Chondrocyte (in vitro differentiated cells): ENCODE measurements at places on chromosomes 5 and 9. TPM values are rescaled to one million over a fixed set of nuclear protein-coding genes. Genes with fewer than 3 reads are reported as not detected.

The ZDHHC12 gene
- 23.6 to 24.7 TPM (median 24.3 TPM) in 3 replicates for total RNA-seq

The ACTBL2 gene
- 0.10 TPM in 1 of 3 replicates, not detected in the others for total RNA-seq

- no peak for DNase-seq
Observed at GRCh38 chr9:20732118-20732517, 48.1 kb downstream of the FOCAD start.

- no peak for DNase-seq
Observed at GRCh38 chr5:141359790-141360426, at the start of gene PCDHGB2. Gene PCDHGB2 (plus strand): TSS chr5:141359994. CDS start chr5:141360136, 142 bp downstream.

DNA sequence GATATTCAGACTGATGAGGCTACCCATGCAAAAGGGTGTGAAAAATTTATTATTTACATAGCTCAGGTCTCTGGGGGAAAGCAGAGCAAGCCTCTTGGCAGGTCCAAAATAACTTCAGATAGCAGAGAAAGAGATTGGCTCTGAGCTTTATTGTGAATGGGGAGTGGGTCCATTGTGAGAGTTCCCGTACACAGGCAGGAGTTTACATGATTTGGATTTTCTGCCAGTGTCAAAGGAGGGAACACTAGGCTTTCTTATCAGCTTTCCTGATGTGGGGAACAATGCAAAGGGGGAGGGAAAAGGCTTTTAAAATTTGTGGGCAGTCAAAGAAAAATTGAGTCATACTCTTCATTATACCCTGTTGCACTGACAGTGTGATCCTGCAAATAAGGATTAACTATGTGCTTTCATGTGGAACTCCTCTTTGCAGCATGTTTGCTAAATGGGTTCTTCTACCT lies 615.0 kb upstream of the RIOK2 start:
- no peak for DNase-seq

GRCh38 chr5:13501176-13501575 lies 443.3 kb downstream of the DNAH5 start:
- no peak for DNase-seq

DNA sequence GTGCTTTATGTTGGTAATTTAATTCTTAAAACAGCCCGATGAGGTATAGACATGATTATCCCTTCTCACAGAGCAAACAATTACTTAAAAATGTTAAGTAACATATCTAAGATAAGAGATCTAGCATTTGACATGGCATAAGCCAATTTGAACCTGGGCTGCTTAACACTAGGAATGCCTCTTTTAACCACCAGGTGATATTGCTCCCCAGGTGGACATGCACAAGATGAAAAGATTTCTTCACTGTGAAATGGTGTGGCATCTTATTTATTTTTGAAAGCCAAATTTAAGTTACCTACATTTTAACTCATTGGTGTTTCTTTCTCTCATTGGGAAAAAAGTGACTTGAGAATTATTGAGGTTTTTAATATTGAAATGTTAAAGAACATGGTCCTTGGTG lies 15.8 kb upstream of the LRRC70 start:
- DNase-seq, result no peak

GRCh38 chr5:43981556-43981955 lies 378.6 kb downstream of the NNT start:
- no peak for DNase-seq
